ENCODE measurements at places on chromosomes 12 and 14.

DNA sequence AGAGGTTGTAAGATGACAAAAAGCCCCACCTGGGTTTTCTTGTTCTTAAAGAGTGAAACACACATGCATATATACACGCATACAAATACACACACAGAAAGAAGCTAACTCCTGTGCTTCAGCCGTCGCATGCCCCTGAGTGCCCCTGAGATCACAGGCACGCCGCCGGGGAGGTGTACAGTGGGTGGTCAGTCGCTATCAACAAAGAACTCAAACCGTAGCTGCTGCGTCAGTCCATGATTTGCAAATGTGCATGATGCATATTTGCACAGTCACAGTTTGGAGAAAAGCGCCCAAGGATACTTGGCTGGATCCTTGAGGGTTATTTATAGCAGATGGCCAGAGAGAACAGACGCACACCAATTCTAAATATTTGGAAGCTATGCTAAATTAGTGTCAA, 206.9 kb downstream of the TMEM132D start:
- DNase-seq = no peak

DNA sequence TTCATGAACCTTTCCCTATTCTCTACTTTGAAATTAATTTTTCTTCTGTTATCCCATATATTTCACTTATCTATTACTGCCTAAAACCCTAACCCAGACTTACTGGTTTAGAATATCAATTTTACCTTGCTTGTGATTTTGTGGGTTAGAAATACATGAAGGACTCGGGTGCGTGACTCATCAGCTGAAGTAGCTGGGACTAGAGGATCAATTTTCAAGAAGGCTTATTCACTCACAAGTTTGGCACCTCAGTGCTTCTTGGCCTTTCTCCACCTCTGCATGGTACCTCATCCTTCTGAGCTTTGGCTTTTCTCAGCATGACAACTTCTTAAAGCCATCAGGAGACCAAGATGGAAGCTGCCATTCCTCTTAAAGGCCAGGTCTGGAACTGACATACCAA, 57.8 kb downstream of the TMEM117 start:
- DNase-seq = no peak

GRCh38 chr12:131828671-131829355, 620 bp downstream of the MMP17 start:
- no peak for DNase-seq

GRCh38 chr12:116130431-116130830, 147.1 kb downstream of the MED13L start:
- no peak for DNase-seq

DNA sequence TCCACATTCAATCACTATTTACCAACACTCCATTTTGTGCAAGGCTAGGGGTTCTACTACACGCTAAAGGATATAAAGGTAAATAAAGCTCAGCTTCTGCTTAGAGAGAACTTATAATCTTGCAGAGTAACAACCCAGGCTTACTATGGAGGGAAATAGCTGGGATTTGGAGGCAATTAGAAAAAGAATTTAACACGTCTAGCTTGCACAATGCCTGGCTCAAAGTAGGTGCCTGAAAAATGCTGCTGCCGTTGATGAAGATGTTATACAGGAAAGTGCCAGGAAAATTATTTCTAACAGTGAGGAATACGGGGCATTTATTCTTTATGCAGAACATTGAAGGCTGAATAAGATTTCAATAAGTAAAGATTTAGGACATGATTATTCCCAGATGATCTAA, 214.2 kb downstream of the KITLG start:
- no peak for DNase-seq

DNA sequence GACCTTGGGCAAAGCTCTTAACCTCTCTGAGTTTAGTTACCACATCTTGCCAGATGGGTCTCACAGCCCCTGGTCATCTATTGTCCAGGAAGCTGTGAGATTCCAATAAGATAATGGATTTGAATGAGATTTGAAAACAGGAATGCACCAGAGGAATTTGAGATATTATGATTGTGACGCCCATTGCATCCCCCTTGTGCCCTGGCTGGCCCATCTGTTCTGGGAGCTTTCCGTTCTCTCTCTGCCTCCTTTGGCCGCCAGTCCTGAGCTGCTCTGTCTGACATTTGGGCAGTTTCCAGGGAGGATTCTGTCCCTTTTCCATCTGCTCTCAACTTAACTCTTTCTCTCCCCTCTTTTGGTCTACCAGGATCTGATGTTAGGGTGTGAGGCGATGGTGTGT, 24.6 kb downstream of the SRRM4 start:
- no peak for DNase-seq

DNA sequence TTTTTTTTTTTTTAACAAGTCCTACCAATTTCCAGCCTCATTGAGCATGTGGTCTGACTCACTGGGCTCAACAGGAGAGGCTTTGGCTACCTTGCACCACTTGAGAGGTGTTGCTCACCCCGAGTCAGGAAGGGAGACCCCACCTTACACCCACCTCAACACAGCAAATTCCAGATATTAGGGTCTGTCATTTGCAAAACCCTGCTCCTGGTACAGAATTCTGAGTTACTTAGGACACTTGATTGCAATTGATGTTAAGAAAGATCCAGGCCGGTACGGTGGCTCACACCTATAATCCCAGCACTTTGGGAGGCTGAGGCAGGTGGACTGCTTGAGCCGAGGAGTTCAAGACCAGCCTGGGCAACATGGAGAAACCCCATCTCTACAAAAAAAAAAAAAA, 14.1 kb downstream of the DGLUCY start:
- DNase-seq = no peak

- no peak for DNase-seq
These were observed 273.9 kb downstream of the NUAK1 start for GRCh38 chr12:105864901-105865300.

DNA sequence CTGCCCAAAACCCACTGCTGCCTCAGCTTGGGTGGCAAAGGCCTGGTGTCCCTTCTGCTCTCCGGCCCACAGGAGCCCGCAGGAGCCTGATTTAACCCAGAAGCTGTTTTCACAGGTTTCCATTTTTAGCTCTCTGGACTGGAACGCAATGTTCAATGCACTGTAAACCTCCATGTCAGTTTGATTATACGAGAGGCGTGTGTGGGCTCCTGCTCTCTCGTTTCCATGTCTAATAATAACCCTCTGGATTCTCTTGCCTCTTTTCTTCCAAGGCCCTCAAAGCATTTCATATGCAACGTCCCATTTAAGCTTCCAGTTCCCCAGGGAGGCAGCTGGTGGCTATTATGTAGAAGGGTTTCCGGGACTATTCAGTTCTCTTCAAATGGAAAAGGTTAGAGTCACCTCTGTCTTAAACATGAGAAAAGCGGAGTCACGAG, 161.1 kb downstream of the SUDS3 start:
- no peak for DNase-seq

DNA sequence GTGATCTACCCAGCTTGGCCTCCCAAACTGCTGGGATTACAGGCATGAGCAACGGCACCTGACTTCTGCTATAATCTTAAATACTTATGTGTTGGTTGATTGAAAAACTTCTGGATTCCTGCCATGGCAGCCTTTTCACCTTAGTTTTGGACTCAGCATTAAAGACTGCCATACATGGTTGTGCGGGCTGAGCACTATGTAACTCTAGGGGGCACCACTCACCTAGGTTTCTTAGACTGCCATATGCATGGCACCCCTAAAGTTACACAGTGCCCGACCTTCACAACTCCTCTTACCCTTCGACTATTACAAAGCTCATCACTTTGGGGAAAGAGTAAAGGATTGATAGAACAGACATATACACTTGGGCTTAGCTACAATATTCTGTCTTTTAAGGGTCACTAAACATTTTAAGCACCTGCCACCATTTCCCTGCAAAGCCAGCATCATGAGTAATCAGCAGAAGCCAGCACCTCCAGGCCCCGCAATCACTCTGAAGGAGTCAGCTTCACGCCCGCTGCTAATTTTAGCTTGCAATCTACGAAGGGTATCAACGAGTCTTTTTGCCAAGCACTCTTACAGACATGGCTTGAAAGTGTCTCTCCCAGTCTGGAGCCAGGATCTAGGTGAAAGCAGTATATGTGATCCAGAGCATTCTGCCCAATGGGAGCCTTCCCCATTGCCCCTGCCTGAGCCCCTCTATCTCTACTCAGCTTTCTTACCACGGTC, 59.8 kb downstream of the SUDS3 start:
- DNase-seq = no peak

DNA sequence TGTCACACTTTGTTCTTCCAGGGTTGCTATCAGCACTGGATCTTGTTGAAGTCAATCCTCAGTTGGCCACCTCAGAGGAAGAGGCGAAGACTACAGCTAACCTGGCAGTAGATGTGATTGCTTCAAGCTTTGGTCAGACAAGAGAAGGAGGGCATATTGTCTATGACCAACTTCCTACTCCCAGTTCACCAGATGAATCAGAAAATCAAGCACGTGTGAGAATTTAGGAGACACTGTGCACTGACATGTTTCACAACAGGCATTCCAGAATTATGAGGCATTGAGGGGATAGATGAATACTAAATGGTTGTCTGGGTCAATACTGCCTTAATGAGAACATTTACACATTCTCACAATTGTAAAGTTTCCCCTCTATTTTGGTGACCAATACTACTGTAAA, 23.7 kb downstream of the VTI1B start:
- no peak for DNase-seq
